Activated T-cell treated with anti-CD3 and anti-CD28 coated beads for 1 hour (primary cell): ENCODE measurements at places on chromosomes 3 and 15.

- DNase-seq = no peak
These were observed 151.9 kb upstream of the CMC1 start for GRCh38 chr3:28089527-28089897.

DNA sequence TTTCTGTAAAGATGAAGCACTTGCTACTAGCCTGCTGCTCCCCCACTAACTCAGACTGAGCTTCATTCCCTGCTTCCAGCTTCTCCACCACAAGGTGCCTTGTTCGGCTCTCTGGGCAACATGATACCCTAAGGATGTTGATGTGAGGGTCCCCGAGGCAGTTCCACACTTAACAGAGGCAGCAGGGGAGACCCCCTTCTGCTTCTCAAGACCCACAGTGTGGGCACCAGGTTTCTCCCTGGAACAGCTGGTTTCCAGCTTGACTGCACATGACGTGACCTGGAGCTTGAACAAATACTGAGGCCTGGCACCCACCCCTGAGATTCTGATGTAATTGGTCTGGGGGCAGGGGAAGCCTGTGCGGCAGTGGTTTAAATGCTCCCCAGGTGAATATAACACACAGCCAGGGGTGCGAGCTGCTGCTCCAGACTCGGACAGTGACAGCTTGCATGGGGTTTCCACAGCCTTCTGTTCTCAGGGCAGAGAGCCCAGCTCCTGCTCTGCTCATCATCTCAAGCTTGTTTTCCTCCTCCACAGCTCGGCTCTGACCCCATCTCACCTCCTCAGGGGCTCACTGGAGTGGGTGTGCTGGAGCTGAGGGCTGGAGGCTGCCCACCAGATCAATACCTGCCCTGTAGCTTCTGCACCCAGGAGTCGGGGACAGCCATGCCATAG lies 95.0 kb upstream of the HACD2 start:
- DNase-seq = no peak

DNA sequence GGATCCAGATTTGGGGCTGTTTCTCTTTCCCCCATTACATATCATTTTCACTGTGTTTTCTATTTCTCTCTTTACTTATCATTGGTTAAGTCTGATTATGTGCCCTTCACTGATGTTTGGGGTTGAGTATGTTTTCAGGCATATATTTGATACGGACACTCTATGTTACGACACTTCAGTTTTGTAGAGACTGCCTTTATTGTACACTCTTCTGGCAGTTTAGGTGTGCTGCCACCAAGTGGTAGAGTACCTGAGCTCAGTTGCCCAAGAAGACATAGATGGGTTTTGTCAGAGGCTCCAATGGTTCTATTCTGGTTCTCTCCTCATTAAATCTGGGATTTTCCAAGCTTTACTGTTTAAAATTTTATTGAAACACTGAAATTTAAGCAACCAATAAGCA lies 255.0 kb upstream of the ROPN1 start:
- DNase-seq = no peak

GRCh38 chr3:111106993-111107661 lies 35.5 kb downstream of the NECTIN3 start:
- DNase-seq = no peak

DNA sequence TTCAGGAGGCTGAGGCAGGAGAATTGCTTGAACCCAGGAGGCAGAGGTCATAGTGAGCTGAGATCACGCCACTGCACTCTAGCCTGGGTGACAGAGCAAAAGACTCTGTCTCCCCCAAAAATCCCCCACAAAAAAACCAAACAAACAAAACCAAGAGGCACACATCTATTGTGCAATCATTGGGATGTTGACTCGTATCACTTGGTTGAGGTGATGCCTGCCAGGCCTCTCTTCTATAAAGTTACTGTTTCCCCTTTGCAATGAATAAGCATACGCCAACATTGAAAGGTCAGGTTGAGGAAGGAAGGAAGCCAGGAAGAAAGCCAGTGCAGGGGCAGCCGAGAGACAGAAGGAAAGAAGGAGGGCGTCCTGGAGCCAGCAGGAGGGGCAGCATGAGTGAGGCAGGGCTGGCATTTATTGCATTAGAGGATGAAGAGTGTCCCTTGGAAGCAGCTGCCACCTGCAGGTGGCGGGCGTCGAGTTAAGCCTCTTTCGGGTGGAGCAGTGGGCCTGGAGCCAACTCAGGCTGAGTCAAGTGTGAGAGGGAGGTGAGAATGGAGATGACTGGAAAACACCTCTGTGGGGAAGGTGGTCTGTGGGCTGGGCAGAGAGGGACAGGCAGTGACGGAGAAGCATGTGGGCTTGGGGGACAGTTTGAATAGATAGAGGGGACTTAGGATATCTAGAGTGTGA lies 8.3 kb upstream of the CSPG4 start:
- no peak for DNase-seq

- DNase-seq = no peak
These were observed 343.5 kb downstream of the PDCD6IP start for GRCh38 chr3:34141841-34142337.

DNA sequence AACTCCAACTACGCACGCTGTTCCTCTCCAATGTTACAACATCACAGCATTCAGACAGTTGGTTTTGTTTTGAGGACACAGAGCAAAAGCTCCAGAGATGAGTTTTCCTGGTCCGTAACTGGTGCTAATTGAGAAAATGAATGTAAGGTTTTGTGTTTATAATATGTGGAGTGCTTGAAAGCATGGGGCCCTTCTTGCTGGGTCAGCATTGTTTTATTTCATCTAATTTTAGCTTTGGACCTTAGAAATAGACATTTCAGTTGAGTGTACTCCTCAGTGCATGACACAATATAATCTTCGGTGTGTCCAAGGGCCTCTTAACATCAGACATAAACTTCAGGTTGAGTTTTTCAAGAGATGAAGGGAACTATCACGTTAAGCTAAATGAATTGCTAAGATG lies 37.1 kb downstream of the ANAPC13 start:
- no peak for DNase-seq

DNA sequence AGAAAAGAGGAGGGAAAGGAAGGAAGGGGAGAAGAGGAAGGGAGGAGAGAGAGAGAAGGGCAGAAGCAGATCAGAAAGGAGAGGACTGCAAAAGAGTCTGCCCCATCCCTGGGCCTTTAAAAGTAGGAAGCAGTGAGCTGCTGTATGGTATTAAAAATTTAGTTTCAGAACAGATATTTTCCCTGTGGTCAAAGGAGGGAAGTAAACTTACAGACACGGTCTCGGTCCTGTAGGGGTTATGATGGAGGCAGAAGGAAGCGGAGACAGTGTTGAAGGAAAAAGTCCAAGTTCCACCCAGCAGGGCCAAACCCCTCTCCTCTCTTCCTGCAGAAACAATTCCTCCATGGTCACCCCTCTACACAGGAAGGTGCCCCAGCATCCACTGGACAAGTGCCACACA lies 122.0 kb upstream of the PROK2 start:
- DNase-seq = no peak

DNA sequence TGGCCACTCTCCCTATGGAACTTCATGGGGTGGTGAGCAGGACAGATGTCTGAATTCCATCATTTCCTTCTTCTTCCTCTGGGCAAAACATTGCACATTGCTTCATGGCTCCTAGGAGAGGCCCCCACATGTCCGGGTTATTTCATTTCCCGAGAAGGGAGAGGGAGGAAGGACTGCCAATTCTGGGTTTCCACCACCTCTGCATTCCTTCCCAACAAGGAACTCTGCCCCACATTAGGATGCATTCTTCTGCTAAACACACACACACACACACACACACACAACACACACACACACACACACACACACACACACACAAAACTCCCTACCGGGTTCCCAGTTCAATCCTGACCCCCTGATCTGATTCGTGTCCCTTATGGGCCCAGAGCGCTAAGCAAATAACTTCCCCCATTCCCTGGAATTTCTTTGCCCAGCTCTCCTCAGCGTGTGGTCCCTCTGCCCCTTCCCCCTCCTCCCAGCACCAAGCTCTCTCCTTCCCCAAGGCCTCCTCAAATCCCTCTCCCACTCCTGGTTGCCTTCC lies 1.9 kb downstream of the RHO start:
- no peak for DNase-seq

DNA sequence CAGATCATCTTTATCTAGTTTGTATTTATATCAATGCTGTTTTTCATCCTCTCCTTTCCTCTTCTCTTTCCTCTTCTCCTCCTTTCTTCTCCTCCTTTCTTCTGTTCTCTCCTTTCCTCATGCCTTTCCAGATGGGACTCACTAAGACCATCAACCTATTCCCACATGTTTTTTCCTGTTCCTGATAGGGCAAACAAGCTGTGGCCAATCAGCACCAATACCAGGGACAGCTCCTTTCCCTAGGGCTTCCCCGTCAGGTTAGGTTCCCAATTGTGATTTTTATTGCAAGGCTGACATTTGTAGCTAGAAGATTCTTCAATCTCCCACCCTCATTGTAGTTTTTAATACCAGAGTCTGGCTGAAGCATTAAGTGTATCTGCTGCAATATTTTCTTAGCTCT lies 76.3 kb upstream of the COL8A1 start:
- DNase-seq = no peak
